Aorta (tissue), 5 donors: ENCODE measurements at places on chromosomes 2 and 18. TPM values are rescaled to one million over a fixed set of nuclear protein-coding genes. Genes with fewer than 3 reads are reported as not detected.

DNA sequence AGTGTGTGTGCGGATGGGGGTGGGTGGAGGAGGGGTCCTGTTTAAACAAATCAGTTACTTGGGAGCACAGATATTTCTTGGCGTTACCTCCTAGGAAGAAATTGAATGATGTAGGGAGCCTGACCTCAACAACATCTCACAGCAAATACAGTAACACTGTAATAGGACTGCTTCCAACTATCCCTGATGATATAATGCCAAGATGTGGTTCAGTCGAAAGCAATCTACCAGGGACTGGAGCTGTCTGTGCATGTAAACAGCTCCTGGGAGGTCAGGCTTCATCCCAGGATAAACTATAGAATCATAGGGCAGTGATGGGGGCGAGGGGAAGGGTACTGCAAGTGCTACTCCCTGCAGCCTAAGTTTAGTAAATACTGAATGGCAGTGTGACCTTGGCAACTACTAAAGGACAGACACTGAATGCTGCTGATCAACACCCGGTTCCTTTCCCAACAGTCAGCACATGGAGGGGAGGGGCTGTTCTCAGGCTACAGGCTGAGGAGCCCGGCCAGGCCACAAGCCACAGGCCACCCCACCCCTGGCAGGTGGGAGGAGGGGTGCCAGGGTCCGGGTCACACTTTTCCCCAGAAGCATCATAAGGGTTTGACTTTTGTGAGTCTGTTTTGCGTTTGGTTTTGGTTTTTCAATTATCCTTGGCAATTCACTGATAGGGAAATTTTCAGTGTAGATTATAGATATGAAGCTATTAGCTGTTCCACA is 85.3 kb upstream of the ZNF397 start:
- no peak for DNase-seq

DNA sequence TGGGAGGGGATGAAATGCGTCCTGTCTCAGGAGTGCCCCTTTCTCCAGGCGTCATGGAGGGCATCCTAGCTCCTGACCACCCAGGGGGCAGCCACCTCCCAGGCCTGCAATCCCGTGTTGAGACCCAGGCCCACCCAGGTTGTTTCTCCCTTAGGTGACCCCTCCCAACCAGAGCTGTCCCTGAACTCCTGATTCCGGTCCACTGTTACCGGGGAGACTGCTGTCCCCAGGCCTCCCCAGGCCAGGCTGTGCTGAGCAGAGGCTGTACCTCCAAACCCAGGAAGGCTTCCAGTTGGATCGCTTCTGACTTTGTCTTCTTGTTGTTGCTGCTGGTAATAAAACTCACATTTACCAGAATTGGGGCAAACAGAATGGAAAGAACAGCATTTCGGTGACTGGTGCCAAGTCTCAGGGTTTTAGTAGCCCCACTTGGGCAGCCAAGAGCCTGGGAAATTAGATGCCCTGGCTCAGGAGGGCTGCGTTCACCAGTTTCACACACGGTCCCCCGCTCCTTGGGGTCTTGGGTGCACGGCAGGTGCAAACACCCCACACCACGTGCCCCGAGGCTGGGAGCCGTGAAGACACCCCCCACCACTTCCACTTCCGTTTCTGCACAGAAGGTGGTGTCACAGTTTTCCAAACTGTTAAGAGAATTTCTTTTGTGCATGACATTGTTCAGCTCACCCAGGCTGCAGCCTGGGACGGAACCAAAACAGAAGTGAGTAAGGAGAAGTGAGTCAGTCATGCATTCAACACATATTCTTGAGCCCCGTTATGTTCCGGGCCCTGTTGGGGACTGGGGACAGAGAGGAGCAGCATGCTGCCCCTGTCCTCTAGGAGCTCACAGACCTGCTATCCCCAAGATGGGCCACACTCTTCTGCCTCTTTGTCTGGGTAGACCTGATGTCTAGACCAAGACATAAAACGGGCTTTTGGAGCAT is 29.4 kb downstream of the ITM2C start:
- no peak for DNase-seq

WDR75 gene
- total RNA-seq = 28.9 TPM

DNA sequence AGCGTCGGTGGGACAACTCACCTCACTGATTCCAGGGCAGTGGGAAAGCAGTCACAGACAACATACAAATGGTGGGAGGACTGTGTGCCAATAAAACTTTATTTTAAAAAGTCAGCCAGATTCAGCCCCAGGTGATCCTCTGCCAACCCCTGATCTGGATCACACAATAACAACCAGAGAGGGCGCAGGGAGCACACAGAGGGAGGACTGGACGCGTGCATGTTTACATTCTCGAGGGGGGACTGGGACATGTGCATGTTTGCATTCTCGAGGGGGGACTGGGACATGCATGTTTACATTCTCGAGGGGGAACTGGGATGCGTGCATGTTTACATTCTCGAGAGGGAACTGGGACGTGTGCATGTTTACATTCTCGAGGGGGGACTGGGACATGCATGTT is 209.5 kb downstream of the NDUFA10 start:
- no peak for DNase-seq
